ENCODE measurements at places on chromosomes 11 and 22.

DNA sequence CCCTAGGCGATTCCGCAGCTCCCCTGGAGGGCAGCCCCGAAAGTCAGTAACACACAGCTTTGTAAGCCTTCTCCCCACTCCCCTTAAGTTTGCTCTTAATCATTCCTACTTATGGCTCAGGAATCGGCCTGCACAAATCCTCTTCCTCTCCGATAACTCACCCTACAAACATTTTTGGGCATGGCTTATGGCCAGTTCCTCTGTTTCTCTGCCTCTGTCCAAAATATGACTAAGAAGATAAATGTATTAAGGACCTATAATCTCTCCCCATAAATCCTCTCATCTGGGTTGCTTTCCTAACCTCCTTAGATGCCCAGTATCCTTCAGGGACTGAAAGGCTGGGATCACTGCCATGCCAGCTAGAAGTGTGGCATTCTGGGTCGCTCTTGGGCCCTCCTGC, 41.0 kb downstream of the PAMR1 start:
- DNase-seq: no peak

DNA sequence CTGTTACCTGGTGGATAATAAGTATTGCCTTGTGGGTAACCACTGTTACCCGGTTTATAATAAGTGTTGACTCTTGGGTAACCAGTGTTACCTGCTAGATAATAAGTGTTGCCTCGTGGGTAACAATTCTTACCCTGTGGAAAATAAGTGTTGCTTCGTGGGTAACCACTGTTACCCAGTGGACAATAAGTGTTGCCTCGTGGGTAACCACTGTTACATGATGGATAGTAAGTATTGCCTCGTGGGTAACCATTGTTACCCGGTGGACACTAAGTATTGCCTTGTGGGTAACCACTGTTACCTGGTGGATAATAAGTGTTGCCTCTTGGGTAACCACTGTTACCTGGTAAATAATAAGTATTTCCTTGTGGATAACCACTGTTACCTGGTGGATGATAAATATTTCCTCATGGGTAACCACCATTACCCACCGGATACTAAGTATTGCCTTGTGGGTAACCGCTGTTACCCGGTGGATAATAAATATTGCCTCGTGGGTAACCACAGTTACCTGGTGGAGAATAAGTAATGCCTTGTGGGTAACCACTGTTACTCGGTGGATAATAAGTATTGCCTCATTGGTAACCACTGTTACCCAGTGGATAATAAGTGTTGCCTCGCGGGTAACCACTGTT, 8.7 kb upstream of the NXPE4 start:
- DNase-seq: no peak

GRCh38 chr22:27851974-27852746, 50.6 kb upstream of the MN1 start:
- DNase-seq: no peak

DNA sequence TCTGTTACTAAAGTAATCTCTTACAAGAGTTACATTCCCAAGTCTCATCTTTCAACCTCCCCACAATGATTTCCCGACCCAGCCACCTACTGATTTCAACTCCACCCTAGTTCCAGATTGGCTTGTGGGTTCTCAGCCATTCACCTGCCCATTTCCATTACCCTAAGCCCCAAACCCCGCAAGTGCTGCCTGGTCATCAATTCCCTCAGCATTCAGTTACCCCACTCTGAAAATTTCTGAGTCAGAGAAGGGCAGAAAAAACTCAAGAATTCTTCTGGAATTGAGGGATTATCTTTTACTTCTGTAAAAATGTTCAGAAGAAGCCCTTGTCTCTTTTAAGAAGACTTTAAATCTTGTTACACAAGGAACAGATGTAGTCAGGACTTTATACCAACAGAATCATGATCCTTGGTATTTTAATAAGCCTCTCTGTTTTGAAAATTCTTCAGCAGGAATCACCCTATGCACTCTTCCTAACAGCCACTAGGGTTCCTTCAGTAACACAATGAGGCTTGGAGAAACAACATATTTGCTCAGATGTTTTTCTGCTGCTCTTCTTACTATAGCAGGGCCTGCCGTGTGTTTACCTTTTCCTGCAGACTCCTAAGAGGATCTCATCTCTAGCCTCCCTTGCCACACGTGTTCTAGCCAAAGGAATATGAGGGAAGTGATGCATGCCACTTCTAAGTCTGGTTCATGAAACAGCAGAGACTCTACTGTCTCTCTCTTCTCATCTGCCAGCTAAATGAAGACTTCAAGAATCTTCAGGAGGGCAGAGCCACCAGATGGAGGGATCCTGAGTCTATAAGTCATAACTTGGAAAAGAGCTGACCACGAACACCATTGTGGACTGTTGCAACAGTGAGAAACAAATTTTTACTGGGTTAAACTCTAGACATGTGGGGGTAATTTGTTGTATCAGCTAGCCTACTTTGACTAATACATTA, 29.3 kb upstream of the PAMR1 start:
- no peak for DNase-seq

- no peak for DNase-seq
Measured at GRCh38 chr22:25728071-25728470, 13.9 kb upstream of the MYO18B start.

- no peak for DNase-seq
Measured at GRCh38 chr22:50459496-50460140, 15.2 kb downstream of the SBF1 start.

GRCh38 chr11:29153078-29153477, 863.8 kb downstream of the KCNA4 start:
- no peak for DNase-seq

DNA sequence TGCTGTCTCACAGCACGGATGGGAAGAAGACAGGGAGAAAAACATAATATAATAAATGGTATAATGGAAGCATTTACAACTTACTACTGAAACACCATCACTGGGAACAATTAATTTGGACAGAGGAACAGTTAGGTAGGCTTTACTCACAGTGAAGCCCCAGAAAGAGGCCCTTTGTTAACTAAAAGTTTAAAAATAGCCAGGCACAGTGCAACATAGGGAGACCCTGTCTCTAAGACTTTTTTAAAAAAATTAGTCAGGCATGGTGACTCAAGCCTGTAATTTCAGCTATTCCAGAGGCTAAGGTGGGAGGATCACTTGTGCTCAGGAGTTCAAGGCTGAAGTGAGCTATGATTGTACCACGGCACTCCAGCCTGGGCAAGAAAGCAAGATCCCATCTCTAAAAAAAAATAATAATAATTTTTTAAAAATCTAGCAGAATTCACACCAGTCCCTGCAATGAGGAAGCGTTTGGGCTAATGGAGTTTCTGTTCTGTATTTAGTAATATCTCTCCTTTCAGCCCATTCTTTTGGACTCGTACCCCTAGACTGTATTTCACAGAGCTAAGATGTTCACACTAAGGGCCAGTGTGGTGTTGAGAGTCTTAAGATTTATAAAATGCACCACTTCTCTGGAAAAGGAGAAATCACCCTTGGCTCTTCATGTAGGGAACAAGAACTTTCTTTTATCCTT, 275.5 kb downstream of the SOX6 start:
- no peak for DNase-seq

- DNase-seq: no peak
Measured at GRCh38 chr11:110716361-110716760, 4.1 kb upstream of the ARHGAP20 start.

DNA sequence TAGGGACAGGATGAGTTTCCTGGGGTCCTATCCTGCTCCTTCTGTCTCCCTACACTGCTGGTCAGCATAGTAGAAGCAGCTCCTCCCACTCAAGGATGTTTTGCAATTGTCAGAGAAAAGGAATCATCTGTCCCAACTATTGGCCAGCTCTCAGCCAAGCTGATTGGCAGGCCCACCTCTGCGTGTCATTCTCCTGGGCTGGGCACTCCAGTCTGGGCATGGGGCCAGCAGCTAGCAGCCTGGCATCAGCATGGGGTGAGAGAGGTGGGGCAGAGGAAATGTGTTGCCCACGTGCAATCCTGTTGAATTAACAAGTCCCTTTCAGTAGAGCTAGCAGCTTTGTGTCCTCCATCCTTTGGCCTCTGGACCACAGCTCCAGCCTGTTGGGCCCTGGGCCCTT, 14.1 kb downstream of the ANKK1 start:
- peak; percentile 23 for DNase-seq

DNA sequence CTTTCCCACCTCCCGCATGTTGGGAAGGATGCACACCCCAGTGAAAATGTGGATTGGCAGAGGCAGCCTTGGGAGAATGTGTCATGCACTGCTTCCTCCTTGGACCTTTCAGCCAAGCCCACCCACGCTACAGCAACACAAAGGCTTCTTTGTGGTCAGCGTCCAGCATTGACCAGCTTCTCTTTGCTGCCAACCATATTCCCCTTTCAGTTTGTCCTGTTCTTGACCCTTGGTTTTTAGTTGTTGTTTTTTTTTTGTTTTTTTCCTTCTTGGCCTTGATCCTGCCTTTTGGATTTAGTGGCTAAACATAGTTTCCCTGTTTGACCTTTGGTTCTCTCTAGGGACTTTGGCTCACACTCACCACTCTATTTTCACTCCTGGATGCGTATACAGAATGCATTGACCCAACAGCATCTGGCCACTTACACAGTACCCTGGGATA, 573.6 kb downstream of the INSC start:
- DNase-seq: no peak

DNA sequence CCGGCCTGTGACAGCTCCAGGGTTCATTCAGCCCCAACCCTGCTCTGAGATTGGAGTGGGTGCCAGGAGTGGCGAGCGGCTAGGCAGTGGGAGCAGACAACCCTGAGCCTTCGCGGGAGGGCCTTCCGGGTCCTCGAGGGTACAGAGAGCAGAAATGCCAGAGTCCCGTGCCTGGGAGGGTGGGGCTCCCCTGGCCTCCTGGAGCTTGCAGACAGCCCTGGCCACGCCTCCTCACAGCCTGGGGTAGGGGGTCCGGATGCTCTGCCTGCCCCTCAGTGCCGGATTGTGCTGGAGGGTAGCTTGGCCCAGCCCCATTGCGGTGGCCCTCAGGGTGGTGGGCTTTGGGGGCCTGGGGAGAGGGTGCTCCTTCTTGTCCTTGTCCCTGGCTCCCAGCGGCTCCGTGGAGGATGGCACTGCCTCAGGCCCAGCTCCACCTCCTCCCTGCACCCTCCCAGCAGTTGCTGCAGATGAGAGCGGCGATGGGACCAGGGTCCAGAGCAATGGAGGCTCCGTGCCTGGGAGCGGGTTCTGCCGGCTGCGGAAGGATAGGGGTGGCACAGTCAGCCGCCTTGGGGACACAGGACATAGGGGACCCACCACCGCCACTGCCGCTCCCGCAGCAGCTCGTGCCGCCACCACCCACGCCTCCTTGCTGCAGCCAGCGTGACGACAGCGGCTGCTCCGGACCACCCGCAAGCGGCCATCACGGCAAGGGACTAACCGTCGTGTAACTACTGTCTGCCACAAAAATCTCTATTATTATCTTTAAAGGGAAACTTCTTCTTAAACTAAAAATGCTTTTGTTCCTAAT, 34.9 kb upstream of the OR10G7 start:
- no peak for DNase-seq

GRCh38 chr11:65870706-65871681, 1.6 kb downstream of the EFEMP2 start:
- no peak for DNase-seq

DNA sequence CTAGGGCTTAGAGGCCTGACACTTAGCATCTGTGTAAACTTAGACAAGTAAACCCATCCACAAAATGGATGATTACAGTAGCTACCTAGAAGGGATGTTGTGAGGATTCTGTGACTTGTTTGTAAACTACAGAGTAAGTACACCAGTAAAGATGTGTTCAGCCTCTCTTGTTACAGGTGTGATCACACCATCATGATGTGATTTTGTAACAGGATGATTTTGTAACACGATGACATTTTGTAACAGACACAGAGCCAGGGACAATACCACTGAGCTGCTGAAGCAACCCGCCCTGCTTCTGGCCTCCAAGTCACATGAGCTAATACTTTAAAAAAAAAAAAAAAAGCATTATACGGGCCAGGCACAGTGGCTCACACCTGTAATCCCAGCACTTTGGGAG, 17.0 kb downstream of the FADD start:
- DNase-seq: no peak

DNA sequence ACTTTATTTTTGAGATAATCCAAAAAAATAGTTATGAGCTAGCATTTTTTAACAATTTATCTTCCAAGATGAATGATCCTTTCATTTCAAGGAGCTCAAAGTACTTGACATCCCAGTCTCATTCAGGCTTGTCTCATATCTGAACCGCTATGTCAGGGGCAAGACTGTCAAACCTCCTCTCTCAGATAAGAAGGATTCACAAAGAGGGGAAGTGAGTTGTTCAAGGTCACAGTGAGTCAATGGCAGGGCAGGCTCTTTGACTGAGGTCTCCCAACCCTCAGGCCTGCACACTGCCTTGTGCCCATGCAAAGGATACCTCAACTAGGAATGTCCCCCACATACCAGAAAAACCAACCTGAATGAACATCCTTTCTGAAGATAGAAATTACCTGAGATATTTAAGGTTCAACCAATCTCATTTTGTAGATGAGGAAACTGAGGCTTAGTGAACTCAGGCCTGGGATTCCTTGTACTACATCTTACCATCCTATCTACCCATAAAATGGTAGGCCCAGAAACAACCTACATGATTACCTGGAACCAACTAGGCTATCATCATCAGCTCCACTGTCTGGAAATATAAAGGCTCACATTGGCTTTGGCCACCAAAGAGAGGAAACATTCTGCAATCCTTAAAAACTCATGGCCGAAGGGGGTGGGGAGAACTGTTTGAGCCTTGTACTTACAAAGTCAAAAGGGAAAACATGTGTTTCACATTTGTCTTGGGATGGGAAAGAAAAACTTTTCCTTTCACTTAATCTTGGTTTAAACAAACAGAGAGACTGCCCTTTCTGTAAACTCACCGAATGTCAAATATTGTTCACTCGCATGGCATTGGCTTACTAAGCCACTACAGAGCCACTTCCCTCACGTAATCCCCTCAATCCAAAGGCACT, 51.1 kb downstream of the LIF start:
- DNase-seq: no peak

DNA sequence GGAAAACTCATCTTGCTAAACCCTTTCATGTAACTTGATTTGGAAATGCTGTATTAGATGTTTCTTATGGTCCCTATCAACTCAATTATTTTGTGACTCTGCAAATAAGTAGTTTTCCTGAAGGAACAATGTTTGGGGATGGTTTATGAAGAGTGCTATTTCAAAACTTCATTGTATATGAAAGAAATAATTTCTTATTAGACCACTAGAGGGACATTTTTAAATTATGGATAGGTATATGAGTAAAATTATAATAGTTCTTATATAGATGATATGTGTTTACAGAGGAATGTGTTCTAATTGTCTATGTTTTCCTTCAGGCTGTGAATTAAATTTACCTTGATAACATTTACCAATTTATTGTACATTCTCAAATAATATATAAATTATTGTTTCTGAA, 509.4 kb upstream of the RAG2 start:
- no peak for DNase-seq

GRCh38 chr22:31238057-31238456, 26.0 kb downstream of the LIMK2 start:
- DNase-seq: no peak

Data from nucleus accumbens (tissue), 56 donors.